Mesothelial cell of epicardium (in vitro differentiated cells): ENCODE measurements at places on chromosomes 5 and 9. TPM values are rescaled to one million over a fixed set of nuclear protein-coding genes. Genes with fewer than 3 reads are reported as not detected.

Gene ANKRD18A
- total RNA-seq, result 0.36 to 1.6 TPM (median 0.92 TPM) in 3 replicates

Gene SH2D3C
- 3.4 to 3.9 TPM (median 3.7 TPM) in 3 replicates for total RNA-seq

Gene UNC13B
- 28.1 to 31.0 TPM (median 29.9 TPM) in 3 replicates for total RNA-seq

Gene MEGF9
- 15.7 to 16.3 TPM (median 15.7 TPM) in 3 replicates for total RNA-seq
